ENCODE measurements at places on chromosomes 11 and 22. TPM values are rescaled to one million over a fixed set of nuclear protein-coding genes. Genes with fewer than 3 reads are reported as not detected.

Gene CDON
- total RNA-seq, result 2.6 TPM

Gene TMPRSS6
- total RNA-seq, result 0.73 TPM

Gene PHF21B
- total RNA-seq, result not detected

Gene SEPTIN3
- 1.6 TPM for total RNA-seq

Gene MRGPRE
- total RNA-seq, result not detected

Gene RRM1
- 236 TPM for total RNA-seq

GRCh38 chr11:74321487-74322188 lies 10.2 kb upstream of the P4HA3 start:
- DNase-seq, result peak; percentile 39

GRCh38 chr11:31943056-31943780 lies 132.1 kb upstream of the PAX6 start:
- DNase-seq, result peak; percentile 12
